ENCODE measurements at places on chromosomes 7 and 10.

DNA sequence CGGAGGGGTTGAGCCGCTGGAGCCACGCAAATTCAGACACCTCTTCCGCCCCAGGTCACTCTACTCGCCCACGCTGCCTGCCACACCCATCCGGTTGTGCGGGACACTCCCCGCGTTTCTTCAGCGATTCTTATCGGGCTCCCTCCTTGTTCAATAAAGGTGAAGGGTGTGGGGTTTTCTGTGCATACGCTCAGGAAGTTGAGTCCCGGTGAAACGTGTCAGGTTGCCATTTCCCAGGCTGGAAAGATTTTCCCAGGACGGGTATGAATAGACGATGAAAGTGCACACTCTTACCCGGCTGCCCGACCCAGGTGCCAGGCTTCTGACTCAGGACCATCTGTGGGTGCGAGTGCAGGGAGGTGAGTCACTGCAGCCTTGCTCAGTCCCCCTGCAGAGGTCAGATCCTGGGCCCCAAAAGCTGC, 22.0 kb downstream of the KLF6 start:
- H3K27me3 ChIP-seq = no peaks in the 10 kb centered on the region
- H3K4me1 ChIP-seq = peaks cover 68% of the 10 kb centered on the region
- peak overlapping the region; percentile 100 for H3K27ac ChIP-seq
- H3K36me3 ChIP-seq = no peaks in the 10 kb centered on the region

DNA sequence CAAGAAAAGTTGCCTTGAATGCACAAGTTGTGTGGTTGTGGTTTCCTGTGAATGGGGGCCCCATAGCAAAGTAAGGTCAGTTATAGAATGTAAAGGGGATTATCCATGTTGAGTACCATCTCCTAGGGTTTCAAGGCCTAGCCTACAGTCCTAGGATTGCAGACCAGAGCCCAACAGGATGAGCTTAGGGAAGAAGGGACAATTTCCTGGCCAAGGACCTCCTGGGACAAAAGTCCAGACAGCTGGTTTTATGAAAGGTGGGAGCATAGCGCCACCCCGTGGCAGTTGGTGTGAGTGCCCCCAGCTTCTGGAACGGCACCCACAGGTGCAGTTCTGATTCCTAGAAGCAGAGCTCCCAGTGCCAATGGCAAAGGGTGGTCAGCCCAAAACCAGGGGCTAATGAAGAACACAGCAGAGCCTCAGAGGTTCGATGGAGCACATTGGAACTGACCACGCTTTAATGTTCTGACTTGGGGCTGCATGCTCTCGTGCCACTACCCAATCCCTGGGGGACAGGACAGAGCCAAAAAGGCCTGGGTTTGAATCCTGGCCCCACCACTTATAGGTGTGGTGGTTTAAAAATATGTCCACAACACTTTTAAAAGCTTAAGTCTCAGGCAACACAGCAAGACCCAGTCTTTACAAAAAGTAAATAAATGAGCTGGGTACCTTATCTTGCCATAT, 25.8 kb upstream of the TMEM120A start:
- no peak overlapping the region for H3K4me3 ChIP-seq
- no peaks in the 10 kb centered on the region for H3K4me1 ChIP-seq
- H3K27ac ChIP-seq = no peak overlapping the region
- H3K27me3 ChIP-seq = no peaks in the 10 kb centered on the region
- peak; percentile 71 for DNase-seq

GRCh38 chr7:105003275-105003674, 10.7 kb upstream of the KMT2E start:
- H3K27ac ChIP-seq = 0 out of 2 replicates have a peak overlapping the region, but pooled peaks have one; percentile 3
- peaks cover 5% of the 10 kb centered on the region for H3K36me3 ChIP-seq
- DNase-seq = peak; percentile 63

GRCh38 chr7:142146124-142146523, 34.6 kb downstream of the MGAM2 start:
- no peak overlapping the region for H3K27ac ChIP-seq
- no peaks in the 10 kb centered on the region for H3K36me3 ChIP-seq
- H3K4me1 ChIP-seq = no peaks in the 10 kb centered on the region
- DNase-seq = no peak

DNA sequence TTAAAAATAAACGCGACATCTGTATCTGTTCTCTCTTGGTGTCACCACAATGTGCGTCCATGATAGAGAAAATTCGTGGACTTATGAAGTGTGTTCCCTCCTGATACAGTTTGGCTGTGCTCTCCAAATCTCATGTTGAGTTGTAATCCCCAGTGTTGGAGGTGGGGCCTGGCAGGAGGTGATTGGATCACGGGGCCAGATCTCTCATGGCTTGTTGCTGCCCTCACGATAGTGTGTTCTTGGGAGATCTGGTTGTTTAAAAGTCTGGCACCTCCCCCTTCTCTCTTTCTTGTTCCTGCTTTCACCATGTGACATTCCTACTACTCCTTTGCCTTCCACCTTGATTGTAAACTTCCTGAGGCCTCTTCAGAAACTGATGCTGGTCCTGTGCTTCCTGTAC, 229.4 kb upstream of the MYO3A start:
- no peaks in the 10 kb centered on the region for H3K4me1 ChIP-seq
- H3K36me3 ChIP-seq = no peaks in the 10 kb centered on the region
- no peaks in the 10 kb centered on the region for H3K27me3 ChIP-seq

DNA sequence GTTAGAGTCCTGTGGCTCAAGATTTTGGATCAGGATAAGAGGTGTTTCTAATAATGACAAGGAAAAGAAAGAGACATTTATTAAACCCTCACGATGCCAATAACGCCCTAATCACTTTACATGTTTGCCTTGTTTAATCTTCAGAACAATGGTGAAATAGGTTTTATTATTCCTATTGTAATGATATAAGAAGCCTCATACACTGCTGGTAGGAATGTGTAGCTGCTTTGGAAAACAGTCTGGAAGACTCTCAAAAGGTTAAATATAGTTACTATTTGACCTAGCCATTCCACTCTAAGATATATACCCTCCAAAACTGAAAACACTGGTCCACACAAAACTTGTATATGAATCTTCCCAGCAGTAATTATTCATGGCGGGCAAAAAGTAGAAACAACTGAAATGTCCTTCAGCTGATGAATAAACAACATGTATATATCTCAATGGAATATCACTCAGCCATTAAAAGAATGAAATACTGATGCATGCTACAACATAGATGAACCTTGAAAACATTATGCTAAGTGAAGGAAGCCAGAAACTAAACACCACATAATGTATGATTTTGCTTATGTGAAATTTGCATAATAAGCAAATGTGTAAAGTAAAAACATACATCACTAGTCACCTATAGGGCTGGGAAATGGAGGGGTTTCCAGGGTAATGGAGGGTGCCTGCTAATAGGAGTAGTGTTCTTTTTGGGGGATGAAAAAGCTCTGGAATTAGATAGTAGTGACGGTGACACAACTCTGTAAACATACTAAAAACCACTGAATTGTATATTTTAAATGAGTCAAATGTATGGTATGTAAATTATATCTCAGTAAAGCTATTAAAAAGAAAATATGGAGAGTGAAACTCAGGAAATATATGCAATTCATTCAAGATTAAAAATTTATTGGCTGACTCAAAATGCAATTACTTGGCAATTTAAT, 76.9 kb upstream of the ANK3 start:
- peak overlapping the region; percentile 58 for H3K4me3 ChIP-seq
- no peaks in the 10 kb centered on the region for H3K36me3 ChIP-seq

DNA sequence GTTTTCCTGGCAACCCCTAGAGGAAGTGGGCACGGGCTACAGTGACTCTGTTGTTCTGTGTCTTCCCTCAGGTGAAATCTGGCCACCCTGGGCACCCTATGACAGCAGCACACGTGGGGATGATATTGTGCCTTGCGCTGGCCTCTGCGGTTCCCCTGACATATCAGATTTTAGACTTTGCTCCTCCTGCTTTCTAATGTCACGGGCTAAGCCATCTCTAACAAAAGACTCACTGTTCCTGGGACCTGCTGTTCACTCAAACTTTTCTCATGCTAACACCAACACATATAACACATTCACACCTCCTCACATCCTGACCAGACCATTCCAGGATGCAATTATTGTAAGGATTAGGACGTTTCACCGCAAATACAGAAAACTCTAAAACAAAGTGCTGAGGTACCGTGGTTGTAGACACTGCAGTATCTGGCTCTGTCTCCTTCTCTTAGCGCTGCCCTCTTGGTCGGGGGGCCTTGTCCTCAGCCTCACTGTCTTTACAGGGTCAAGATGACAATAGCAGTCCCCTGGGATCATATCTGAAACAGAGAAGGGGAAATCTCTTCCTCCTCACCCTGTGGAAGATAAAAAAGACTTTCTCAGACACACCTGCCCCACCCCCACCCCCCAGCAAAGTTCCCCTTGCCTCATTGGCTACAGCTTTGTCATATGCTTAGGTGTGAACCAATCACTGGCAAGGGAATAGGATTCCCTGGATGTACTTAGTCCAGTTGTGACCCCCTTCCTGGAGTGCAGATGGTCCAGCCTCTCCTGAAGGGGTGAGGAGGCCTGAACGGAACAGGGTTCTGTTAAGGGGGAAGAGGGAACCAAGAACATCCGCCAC, 14.1 kb downstream of the CHN2 start:
- H3K27ac ChIP-seq = no peak overlapping the region
- no peak overlapping the region for H3K4me3 ChIP-seq
- H3K27me3 ChIP-seq = no peaks in the 10 kb centered on the region
- H3K4me1 ChIP-seq = peaks cover 15% of the 10 kb centered on the region
- DNase-seq = no peak

- H3K4me3 ChIP-seq = no peak overlapping the region
- H3K27ac ChIP-seq = no peak overlapping the region
- DNase-seq = no peak
- peaks cover 18% of the 10 kb centered on the region for H3K4me1 ChIP-seq
Observed at GRCh38 chr10:34955391-34955790, 134.8 kb downstream of the CUL2 start.

DNA sequence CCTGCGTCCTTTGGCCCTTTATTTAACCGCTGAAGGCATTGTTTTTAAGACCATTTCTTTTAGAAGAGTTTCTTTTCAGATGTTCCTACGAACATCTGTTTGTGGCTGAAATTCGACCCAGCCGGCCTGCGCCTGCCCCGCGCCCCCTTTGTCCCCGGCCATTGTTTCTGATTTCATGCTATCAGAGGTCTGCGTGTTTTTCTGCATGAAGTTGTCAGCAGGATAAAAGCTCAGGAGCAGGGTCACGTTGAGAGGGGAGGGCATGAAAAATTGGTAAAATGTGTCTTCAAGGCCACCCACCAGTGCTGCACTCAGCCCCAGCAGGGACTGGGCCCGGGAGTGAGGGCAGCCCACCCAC, 43.1 kb downstream of the NKX6-2 start:
- no peak overlapping the region for H3K4me3 ChIP-seq
- no peaks in the 10 kb centered on the region for H3K4me1 ChIP-seq
- H3K27ac ChIP-seq = no peak overlapping the region
- H3K27me3 ChIP-seq = no peaks in the 10 kb centered on the region
- no peaks in the 10 kb centered on the region for H3K36me3 ChIP-seq

GRCh38 chr7:36185756-36186155, 32.7 kb downstream of the EEPD1 start:
- no peak overlapping the region for H3K27ac ChIP-seq
- no peak overlapping the region for H3K4me3 ChIP-seq
- no peaks in the 10 kb centered on the region for H3K27me3 ChIP-seq
- H3K4me1 ChIP-seq = peaks cover 13% of the 10 kb centered on the region

DNA sequence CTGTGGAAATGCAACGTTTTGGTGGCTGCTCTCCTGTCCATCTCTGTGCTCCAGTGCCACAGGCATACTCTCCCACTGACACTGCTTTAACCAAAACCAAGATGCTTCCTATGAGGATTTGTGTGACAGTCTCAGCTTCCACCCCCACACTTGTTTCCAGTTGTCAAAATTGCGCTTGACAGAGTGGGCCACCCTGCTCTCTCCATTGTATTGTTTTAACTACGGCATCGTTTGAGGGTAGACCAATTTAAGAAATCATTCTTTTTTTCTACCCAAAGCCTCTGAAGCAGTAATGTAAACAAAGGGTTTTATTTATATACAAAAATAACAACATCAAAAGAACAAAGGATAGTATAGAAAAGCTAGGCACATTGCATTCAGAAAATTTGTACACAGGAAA, 178.0 kb downstream of the INHBA start:
- no peak overlapping the region for H3K4me3 ChIP-seq
- no peaks in the 10 kb centered on the region for H3K36me3 ChIP-seq
- no peaks in the 10 kb centered on the region for H3K27me3 ChIP-seq
- no peak for DNase-seq
- no peak overlapping the region for H3K27ac ChIP-seq

- H3K4me1 ChIP-seq = peaks cover 14% of the 10 kb centered on the region
- peak; percentile 85 for DNase-seq
- H3K4me3 ChIP-seq = peak overlapping the region; percentile 76
Observed at GRCh38 chr7:130486114-130486953, 5.6 kb upstream of the MEST start.
